ENCODE measurements at places on chromosomes 2 and 18. TPM values are rescaled to one million over a fixed set of nuclear protein-coding genes. Genes with fewer than 3 reads are reported as not detected.

DNA sequence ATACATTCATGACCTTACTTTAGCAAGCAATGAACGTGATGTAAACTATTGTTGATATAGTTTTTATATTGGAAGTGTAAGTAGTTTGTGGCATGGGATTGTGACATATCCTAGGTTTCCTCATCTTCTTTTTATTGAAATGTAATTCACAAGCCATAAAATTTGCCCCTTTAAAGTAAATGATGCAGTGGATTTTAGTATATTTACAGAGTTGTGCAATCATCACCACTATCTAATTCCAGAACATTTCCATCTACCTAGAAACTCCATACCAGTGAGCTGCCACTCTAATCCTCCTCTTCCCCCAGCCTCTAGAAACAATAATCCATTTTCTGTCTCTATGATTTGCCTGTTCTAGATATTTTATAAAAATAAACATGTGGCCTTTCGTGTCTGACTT, 10.7 kb upstream of the CASP10 start:
- DNase-seq: no peak

GRCh38 chr2:100029460-100029859, 112.9 kb downstream of the AFF3 start:
- no peak for DNase-seq

DNA sequence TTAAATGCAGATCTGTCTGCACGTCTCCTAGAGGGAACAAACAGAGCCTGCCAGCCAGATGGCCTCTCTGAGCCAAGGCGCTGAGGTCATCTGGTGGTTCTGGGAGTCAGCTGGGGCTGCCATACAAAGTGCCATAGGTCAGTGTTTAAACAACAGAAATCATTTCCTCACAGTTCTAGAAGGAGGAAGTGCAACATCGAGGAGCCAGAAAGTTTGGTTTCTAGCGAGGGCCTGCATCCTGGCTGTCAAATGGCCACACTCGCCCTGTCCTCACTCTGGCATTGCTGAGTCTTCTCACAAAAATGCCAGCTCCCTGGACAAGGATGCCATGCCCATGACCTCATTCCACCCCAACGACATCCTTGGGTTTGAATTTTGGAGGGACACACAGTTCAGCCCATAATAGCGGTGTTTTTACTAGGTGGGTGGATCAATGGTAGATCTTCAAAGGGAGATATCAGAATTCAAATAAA, 59.6 kb downstream of the MYT1L start:
- no peak for DNase-seq

- no peak for DNase-seq
Observed at GRCh38 chr2:208099682-208100470, 24.4 kb downstream of the CRYGD start.

DNA sequence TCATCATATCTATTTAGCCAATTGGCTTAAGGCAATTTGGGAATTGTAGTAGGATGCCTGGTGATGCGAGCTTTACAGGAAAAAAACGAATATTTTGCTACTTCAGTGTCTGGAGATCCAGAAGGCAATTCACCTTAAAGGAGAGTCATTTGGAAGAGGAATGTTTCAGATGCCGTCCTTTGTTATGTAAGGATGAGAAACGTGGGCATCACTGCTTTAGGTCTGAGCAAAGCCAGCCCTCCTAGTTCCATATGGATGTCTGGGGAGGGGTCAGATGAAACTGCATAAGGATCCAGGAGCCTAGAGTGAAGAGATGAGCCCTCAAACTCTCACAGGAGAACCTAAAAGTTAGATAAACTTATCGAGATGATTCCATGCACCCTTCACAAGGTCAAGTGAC, 30.9 kb upstream of the DOCK10 start:
- DNase-seq: no peak

The SP5 gene
- 4.4 TPM for total RNA-seq

The SULT1C4 gene
- total RNA-seq: 0.17 TPM
